ENCODE measurements at places on chromosomes 4 and X.

DNA sequence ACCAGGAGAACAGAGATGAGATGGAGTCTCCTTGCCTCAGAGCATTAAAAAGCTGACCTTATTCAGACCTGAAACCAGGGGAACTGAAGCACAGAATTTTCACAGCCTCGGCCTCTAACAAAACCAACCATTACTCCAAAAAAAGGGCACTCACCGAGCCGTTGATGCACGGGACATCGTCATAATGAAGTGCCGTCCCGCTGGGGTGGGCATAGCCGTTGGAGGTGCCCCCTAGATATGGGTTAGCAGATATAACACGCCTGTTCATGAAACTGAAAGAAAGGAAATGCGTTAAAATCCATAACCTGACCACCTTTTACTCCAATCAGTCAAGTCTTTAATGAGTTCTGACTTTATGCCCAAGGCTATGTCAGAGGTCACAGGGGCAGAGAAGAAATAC is 153.6 kb downstream of the AFAP1 start:
- no peak for DNase-seq

DNA sequence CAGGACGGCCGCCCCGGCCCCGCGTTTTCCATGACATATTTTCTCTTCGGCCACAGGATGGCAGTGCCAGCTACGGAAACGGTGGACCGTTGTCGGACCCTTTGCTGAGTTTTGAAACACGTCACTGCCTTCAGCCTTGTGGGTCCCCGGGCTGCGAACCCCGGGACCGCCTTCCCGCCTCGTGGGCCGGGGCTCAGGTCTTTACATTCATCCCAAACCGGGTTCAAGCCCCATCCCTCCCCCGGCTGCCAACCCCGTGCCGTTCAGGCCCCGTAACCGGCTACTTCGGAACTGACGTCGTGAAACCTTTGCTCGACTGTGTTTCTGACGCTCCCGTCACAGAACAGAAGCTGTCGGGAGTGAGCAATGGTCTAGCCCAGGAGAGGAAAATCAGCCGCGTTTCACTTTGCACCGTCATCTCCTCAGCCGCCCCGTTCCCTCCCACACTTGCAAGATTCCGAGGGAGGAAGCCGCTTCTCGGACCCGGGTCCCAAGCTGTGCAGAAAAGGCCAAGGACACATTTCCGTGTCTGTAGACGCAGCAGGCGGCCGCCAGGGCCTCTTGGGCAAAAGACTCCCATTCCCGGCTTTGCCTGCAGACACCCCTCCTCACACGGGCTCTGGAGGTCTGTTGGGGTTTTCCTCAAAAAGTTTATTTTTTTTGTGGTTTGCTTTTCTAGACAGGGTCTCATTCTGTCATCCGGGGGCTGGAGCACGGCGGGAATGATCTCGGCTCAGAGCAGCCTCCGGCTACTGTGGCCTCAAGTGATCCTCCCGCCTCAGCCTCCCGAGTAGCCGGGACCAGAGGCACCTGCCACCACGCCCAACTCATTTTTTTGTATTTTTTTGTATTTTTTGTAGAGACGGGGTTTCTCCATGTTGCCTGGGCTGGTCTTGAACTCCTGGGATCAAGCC is 41.4 kb upstream of the PPP2R3B start:
- DNase-seq = no peak

DNA sequence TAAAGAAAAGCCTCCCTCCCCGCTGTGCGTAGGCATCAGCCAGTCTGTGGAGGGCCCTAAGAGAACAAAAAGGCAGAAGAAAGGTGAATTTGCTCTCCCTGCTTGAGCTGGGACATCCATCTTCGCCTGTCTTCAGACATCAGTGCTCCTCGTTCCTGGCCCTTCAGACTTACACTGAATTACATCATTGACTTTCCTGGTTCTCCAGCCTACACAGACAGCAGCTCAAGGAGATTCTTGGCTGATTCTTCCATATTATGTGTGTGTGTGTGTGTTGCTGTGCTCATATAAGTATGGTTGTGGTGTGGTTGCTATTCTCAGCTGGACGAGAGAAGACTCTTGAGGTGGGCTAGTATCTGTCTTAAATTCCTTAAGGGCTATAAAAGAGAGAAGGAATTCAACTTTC is 35.5 kb upstream of the CD99L2 start:
- DNase-seq = no peak

GRCh38 chrX:27354021-27354420 is 109.1 kb downstream of the PPP4R3C start:
- no peak for DNase-seq

DNA sequence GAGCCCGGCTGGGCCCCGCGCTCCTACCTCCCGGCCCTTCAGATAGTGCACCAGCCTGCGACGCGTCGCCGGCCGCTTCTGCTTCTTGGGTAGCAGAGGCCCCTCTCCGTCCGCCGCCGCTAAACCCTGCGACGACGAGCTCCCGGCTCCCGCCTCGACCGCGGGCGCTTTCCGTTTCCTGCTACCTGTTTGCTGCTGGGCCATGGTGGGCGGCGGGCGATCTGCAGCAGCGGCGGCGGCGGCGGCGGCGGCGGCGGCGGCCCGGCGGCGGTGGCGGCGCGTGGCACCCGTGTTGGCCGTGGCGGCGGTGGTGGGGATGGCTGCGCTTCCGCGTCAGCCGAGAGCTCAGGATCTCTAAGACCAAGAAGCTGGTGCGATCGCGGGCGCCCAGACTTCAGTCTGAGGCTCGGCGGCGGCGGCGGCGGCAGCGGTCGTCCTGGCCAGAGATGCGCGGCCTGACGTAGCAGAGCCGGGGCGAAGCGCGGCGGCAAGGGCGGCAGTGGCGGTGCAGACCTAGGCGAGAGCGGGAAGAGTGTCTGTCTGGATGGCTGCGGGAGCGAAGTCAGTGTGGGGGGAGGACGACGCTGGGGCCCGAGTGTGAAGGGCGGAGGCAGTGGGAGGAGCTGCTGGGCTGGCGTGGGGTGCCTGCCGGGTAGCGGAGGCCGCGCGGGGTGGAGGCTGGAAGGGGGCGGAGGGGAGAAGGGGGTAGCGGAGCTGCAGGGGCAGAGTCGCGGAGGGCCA is at the start of gene DCAF12L2:
Gene DCAF12L2, minus strand, starts transcription at position 569 of the 741 bp plus-strand sequence. Its CDS starts 365 bp downstream, at position 204.
- DNase-seq = no peak

GRCh38 chr4:141746026-141746425 is 109.6 kb downstream of the IL15 start:
- DNase-seq = no peak

DNA sequence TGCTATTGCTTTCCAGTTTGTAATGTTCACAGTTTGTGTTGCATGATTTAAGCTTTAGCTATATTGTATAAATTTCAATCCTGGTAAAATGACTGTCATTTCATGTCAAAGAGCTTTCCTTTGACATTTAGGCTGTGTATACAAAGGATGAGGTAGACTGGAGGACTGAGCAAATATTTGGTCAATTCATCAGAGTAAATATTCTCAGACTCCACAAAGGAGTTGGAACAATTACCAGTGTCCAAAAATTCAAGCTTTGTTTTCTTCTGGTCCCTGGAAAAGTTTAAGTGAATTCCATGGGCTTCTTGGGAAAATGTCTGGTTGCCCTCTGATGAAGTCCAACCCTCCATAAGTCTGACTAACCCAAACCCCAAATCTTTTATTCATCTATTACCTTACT is 682.4 kb downstream of the DACH2 start:
- no peak for DNase-seq

GRCh38 chrX:44280116-44280515 is 63.4 kb downstream of the EFHC2 start:
- no peak for DNase-seq

- no peak for DNase-seq
Observed at GRCh38 chr4:146960634-146961033, 15.0 kb upstream of the TTC29 start.

GRCh38 chr4:6028168-6028567 is 9.9 kb upstream of the C4orf50 start:
- no peak for DNase-seq

GRCh38 chrX:39438603-39439602 is 637.6 kb downstream of the MID1IP1 start:
- no peak for DNase-seq

GRCh38 chr4:100189820-100190642 is at the start of gene DDIT4L:
Gene DDIT4L, minus strand, starts transcription at chr4:100190468. Its CDS starts 485 bp downstream, at chr4:100189983.
- DNase-seq = no peak

DNA sequence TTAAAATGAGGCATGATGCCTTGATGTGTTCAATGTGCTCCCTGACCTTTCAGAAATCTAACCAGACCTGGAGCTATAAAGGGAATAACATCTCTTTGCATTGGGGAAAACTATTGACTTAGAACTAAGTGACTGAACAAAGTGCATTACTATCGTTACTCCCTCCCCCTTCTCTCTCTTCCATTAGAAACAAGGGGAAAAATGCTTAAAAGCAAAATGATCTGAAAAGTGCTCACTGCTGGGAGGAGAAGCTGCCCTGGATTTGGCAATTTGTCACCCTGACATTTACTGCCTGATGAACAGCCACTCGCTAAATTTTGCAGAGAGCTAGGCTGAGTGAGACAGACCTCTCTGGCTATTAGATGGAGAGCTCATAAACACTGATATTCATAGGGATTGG is 48.6 kb upstream of the PARM1 start:
- no peak for DNase-seq

DNA sequence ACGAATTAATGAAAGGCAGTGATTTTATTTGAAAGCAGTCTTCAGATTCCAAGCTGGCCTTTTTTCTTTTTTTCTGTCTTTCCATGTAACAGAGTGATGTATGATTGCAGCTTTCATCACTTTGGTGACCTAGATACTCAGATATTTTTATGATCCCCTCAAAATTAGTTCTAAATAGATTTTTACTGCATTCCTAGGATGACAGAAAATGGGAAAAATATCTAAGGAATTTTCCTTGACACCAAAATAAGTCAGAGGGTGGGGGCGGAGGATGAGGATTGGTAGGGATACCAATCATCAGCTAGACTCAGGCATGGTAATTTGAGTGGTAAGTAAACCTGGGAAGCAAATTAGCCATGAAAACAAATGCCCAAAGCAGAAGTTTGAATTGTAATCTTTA is 11.9 kb upstream of the HMGB2 start:
- DNase-seq = no peak

DNA sequence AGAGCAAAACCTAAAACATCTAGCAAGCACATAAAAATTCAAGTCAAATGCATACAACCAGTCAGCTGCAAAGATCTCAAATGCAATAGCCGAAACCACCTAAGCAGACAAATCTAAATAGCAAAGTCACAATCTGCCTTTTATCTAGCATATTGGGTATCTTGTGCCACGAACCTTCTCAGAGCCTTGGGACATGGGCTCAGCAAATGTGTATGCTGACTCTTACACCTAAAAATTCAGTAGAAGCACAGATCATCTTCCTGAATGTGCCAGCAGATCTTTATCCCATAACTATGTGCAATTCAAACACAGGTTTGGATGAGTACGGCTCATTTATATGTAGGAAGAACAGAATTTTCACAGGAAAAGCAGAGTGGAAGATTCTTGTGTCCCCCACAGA is 492.1 kb downstream of the INPP4B start:
- DNase-seq = no peak

DNA sequence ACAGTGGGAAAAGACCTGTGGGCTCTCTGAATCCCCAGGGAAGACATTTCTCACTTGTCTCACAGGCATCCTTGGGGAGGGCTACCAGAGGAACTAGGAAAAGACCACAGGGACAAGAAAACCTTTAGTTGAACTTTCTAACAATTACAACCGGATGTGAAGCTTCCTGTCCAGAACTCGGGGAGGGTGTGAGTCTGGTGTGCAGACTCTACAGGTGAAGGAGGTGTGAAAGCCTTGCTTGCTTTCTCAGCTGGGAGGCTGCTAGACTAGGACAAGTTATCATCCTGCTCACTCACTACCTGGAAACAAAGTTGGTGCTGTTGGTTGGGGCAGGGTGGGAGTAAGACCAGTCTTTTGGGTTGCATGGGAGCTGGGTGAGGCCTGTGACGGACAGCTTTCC is 158.5 kb upstream of the PBDC1 start:
- no peak for DNase-seq

GRCh38 chr4:3753726-3754412 is 12.3 kb upstream of the ADRA2C start:
- DNase-seq = no peak

GRCh38 chrX:45868425-45868824 is 667.7 kb upstream of the DIPK2B start:
- DNase-seq = no peak

DNA sequence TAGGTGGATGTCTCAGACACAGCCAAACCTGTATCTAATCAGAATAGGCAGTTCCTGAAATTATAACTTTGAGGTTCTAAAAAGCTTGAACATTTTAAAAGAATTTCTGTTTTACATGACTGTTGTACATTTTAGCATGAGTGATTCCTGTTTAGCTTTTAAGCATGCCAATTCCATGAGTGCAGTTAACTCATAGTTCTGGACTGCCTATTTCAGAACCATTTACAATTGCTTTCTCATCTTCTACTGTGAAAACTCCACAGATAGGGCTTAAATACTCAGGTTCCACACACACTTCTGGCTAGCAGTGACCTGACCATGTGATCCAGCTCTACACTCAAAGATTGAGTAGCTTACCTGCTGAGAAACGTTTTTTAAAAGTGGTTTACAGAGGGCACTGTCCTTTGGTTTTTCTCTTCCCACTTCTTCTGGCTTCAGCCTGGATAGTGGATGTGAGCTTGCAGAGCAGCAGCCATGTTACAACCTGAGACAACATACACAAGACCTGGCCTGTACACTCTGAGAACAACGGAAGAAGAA is 280.8 kb downstream of the ANKRD50 start:
- no peak for DNase-seq

GRCh38 chr4:28211676-28212470 is 1351.2 kb downstream of the STIM2 start:
- no peak for DNase-seq

GRCh38 chr4:71609651-71610050 is 174.2 kb downstream of the GC start:
- no peak for DNase-seq

- no peak for DNase-seq
Observed at GRCh38 chrX:150421816-150422215, 58.7 kb downstream of the MAMLD1 start.

DNA sequence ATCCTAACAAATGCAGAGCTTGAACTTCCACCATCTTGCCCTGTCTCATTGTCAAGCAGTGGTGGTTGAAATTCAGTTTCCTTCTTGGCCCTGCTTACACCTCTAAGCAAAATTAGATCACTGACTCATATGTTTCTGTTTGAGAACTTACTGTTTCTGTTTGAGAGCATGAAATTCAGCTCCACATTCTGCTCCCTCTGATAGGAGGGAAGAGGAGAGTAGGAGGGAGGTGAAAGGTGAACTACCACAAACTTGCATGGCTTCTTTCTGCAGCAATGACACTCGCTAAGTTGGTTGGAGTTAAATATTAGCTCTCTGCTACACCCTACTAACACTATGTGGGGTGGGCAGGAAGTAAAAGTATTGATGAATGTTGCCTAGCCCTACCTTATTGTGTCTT is 117.8 kb upstream of the EDA2R start:
- no peak for DNase-seq

DNA sequence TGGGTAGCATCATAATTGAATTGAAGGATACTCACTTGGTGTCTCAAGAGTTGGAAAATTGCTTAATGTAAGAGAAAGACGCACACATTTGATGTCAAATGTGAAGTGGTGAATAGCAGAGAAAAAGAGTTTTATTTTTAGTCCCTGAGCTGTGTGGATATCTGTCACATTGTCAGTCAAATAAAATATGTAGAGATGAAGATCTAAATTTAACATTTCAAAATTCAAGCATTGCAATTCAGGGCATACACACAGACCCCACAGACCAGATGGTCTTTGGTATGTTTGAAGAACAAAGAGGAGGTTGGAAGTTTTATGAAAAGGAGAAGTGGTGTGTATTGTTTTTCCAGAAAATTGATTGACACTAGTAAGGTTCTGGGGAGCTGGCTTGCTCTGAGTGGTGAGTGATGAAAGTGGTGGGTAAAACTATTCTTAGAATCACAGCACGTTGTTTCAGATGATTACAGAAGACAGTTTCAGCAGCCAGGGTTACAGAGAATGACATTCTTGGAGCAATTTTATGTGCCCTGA is 44.9 kb upstream of the BBS12 start:
- no peak for DNase-seq
